Naive B cell (primary cell): ENCODE measurements at places on chromosomes 1 and 21.

- DNase-seq, result no peak
These were observed 78.0 kb downstream of the CDC14A start for GRCh38 chr1:100430325-100430756.

DNA sequence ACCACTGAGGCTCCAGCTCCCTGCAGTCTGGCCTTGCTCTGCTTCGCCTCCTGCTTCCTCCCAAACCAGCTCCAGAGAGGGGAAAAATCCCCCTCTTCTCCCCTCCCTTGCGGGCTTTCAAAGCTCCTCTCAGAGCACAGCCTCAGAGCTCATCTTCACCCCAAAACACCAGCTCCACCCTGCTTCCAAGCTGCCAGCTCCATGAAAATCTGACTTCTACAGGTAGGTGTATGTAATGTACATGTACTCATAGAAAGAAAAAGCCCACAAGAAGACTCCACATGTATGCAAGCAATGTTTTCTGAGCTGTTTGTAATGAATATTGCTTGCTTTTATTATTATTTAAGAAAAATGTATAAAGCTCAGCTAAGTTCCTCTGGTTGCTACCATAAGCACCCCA is 8.4 kb downstream of the SLC41A1 start:
- no peak for DNase-seq

- no peak for DNase-seq
These were observed 98.8 kb downstream of the SDCCAG8 start for GRCh38 chr1:243354511-243355153.

DNA sequence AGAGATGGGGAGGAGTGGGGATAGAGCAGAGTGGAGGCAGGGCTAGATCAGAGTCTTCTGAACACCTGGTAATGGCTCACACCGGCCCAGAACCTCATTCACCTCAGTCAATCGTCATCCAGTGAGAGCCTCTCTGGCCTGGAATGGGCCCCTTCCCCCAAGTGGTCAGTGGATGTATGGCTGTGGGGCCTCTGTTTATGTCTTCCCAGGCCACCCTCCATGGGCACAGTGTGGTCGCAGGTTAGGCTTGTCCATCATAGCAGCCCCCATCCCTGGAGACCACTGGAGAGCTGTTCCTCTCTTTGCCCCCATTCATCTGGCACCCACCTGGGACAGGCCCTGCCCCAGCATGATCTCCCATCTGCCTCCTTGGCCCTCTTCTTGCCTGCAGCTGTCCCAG is 29.6 kb upstream of the TENT5C start:
- DNase-seq, result no peak

GRCh38 chr1:63892632-63893395 is 119.0 kb downstream of the ROR1 start:
- DNase-seq, result peak; percentile 87

- DNase-seq, result no peak
These were observed 5.5 kb upstream of the FOXO6 start for GRCh38 chr1:41355761-41356160.

DNA sequence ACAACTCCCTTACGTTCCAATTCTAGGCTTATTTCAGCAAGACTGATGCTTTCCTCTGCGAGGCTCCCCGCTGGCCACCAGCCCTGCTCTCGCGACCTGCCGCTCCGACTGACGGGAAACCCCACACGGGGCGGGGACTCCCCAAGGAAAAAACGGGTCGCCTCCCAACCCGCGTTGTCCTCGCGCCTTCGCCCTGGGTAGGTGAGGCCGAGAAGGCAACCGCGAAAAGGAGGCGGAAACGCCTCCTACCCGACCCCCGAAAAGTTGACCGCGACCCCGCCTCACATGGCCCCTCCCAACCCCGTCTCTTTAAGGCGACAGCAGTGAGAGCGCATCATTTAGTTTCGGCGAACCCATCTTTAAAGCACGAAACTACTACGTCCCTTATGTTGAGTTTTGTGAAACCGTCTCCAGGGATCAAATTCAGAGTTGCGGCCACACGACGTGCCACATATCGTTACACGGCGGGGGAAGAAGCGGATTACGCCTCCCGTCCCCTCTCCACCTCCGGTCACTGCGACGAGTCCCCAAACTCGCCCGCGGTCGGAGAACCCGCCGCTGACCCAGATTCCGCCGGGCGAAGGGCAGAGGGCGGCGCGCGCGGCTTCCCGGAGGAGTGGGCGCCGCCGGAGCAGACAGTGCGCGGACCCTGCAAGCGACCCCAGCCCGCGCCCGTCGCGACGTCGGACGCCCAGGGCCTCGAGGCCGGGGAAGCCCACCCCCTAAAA is 1.2 kb downstream of the ANP32E start:
- peak; percentile 82 for DNase-seq

GRCh38 chr1:241641773-241642592 is 1.8 kb upstream of the CHML start:
- DNase-seq, result no peak

DNA sequence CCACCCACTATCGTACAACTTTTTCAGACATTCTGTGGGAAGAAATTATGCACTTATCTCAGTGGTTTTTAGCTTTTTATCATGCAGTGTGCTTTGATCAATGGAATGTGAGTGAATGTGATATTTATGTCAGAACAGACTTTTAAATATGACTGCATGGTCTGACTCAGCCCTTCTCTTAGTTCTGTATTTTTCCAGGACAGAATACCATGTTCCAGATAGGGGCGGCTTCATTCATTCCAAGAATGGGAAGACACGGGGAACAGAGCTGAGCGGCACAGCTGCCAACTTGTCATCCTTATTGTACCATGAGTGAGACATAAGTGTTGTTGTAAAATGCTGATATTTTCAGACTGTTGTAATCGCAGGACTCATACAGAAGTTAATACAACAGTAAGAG is 214.6 kb upstream of the NCAM2 start:
- DNase-seq, result no peak

- DNase-seq, result no peak
These were observed 200.7 kb upstream of the POU3F1 start for GRCh38 chr1:38246955-38247952.

- DNase-seq, result no peak
These were observed 5.5 kb downstream of the KLF18 start for GRCh38 chr1:44135886-44136285.

- no peak for DNase-seq
These were observed 345.3 kb upstream of the VAMP3 start for GRCh38 chr1:7425771-7426170.

GRCh38 chr1:201420608-201421002 is 925 bp downstream of the TNNI1 start:
- no peak for DNase-seq

DNA sequence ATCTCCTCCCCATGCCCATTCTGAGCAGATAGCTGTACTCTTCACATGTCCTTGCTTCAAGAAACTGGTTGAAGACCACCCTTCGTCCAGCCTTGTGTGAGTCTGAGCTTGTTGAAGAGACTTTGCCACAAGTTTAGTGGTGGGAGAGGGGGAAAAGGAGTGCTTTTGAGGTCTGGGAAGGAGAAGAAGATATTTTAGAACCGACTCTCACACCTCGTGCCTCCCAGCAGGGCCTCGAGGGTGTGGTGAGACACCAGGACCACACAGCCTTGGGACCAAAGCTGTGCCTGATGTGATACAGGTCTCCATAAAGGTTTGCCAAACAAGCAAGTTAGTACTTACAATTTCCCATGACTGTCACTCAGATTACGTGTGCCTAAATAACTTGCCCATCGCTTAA is 201.8 kb downstream of the DYRK1A start:
- no peak for DNase-seq

GRCh38 chr1:32918179-32918578 is 17.0 kb upstream of the TMEM54 start:
- no peak for DNase-seq

DNA sequence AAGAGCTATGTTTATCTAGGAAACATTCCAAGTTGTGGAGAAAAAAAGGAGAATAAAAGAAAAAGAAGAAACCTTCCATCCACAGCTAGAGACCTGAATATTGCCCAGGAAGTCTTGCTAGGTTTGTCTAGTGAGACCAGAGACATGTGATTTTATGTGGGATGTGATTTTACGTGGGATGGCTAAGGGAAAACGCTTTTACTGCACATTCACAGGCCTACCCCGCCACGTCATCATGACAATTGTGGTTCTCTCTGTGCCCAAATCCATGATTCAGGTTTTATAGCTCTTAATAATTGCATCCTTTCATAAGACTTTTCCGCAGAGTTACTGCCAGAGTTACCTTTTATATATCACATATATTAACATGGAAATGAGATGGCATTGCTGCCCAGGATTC is 86.4 kb upstream of the SSX2IP start:
- no peak for DNase-seq

DNA sequence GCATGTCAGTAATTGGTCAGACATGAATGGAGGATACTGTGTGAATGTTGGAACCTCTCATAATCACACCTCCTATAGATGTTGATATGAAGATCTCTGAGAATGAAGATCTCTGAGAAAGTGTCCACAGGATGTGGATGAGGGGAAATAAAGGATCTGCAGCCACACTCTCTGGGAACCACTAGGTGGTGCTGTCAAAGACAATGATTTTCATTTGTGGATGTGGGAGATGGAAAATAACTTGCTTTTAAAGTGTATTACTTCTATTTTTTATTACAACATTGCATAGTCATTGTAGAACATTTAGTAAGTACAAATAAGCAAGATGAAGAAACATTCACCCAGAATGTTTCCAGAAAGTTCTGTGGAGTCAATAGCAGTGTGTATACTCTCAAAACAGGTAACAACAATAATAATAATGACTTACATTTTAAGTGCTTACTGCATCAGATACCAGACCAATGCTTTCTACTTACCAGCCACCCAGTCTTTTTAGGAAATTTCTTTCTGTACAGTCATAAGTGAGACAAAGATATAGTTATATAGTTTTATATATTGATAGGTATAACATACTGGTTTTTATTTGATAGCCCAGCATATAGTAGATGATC is 128.2 kb downstream of the ATG4C start:
- no peak for DNase-seq

- DNase-seq, result no peak
These were observed 1005.4 kb downstream of the ADGRL2 start for GRCh38 chr1:82806133-82806532.

DNA sequence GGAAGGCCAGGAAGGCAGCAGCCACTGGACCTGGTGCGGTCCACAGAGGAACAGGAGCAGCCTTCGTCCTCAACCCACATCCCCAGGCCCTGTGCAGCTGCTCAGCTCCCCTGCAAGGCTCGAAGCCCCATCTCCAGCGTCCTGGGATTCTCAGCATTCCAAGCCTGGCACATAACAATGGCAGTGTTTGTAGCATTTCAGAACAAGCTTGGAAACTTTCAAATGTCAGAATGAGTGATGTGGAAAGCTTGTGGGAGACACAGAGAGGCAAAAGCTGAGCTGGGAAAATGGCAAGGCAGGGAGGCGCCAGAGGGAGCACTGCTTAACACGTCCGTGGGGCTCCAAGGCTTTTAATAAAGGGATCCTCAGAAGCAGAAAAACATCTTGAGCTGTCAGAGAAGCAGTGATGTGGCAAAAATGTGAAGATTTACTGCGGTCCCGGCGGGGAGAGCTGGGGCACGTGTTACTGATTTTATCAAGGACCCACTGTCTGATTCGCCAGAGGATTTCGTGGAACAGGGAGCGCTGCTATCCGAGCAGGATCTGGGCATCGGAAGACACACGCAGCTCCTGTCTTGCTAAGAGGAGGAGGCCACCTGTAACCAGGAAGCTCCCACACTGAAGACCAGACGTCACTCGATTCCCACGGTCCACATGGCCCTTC is 38.1 kb downstream of the TOMM20 start:
- DNase-seq, result no peak

DNA sequence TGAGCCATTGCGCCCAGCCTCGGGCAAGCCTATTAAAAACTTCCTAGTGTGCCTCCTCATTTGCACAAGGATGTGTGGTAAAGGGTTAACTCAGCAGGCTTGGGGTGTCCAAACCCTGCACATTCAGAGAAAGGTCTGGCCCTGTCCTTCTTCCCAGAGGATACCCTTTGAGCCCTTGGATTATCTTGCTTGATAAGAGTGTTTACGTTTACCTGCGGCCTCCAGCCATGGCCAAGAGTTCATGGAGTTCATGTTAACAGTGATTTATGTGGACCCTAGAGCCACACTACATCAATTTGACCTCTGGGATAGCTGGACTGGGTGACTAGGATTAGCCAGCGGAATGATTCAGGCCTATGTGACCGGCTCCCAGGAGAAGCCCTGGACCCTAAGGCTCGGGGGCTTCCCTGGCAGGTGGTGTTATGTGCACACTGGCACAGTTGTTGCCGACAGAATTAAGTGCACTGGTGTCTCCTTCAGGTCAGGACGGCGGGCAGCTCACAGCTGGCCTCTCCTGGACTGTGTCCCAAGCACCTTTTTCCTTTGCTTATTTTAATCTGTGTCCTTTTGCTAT is 7.7 kb upstream of the TCP10L start:
- no peak for DNase-seq

GRCh38 chr1:209356976-209357377 is 226.5 kb upstream of the CAMK1G start:
- DNase-seq, result no peak

GRCh38 chr1:212495766-212496494 is 63.2 kb downstream of the NENF start:
- no peak for DNase-seq

DNA sequence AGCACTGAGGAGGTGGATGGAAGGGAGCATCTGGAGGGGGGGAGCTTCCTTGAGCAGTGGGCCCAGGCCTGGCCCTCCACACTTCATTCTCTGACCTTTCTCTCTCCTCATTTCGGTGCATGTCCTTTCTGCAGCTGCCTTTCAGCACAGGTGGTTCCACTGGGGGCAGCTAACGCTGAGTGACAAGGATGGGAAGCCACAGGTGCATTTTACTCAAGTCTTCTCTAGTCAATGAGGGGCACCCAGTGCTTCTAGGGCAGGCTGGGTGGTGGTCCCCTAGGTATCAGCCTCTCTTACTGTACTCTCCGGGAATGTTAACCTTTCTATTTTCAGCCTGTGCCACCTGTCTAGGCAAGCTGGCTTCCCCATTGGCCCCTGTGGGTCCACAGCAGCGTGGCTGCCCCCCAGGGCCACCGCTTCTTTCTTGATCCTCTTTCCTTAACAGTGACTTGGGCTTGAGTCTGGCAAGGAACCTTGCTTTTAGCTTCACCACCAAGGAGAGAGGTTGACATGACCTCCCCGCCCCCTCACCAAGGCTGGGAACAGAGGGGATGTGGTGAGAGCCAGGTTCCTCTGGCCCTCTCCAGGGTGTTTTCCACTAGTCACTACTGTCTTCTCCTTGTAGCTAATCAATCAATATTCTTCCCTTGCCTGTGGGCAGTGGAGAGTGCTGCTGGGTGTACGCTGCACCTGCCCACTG is 43.2 kb downstream of the YARS1 start:
- DNase-seq, result no peak

- DNase-seq, result no peak
These were observed 50.5 kb downstream of the PDE9A start for GRCh38 chr21:42703965-42704364.

DNA sequence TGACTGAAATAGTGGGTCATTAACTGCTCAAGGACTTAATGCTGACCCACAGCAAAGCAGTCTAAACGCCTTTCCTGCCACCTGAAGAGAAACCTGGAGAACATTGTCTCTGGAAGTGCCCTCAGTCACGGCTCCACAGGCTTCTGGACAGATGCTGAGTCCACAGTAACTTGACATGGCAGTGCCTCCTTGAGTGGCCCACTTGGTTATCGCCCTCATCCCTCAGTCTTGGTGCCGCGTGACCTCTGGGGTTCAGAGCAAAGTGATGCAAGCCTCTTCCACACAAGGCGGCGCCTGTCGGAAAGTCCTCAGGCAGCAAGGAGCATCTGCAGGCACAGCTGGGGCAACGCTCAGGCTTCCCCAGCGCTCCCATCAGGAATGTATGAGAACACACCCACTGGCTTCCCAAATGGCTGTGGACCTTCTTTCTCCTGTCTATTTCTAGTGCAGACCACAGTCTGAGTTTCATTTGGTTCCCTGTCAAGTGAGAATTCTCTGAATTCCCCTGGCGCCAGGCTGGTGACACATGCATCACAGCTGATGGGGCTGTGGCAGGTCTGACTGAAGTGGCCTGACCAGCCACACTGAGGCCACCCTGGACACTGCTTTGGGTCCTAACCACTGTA is 13.0 kb upstream of the ANGPTL7 start:
- no peak for DNase-seq
